Lung (tissue), 17 donors: ENCODE measurements at places on chromosomes 2 and 18.

DNA sequence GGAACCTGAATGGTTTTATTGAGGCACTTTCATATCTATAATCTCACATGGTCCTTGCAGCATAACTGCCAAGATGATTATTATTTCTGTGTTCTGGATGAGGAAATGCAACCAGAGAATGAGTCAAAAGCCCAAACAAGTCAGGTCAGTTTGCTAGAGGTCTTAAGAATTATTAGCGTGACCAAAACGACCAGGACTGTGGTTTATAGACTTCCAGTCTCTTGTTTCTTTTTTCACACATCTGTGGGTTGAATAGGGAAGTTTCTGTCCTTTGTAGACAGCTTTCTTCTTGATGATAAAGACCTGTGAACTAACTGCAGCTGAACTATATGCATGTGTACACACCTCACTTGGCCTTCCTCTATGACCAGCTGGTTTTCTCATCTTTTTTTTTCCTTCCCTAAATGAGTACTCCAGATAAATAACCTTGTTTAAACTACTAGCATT, 13.9 kb downstream of the ADAM23 start:
- no peak for DNase-seq

GRCh38 chr18:39962546-39962945, 1992.5 kb upstream of the PIK3C3 start:
- no peak for DNase-seq

- DNase-seq: peak; percentile 70
These were observed 39.1 kb downstream of the FBXO11 start for GRCh38 chr2:47867205-47867604.

GRCh38 chr2:11574176-11575046, 40.6 kb downstream of the GREB1 start:
- no peak for DNase-seq

DNA sequence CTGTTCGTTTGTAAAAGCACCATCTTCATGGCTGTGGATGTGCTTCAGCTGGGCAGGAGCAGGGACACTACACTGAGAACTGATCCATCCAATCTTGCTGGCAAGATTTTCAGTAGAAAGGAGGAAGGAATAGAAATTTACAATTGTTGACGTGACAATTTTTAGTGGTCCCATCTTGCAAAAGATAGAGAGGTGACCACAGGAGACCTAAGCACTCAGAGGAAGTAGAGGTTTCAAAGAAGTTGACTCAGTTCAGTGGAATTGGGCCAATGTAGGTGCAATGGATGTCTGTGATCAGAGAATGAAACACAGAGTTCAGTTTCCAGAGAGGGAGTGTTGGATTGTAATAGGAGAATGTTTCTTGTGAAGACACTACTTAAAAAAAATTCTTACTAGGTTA, 1.4 kb downstream of the UGT1A5 start:
- no peak for DNase-seq

GRCh38 chr18:79695269-79695668, 15.7 kb downstream of the CTDP1 start:
- no peak for DNase-seq

DNA sequence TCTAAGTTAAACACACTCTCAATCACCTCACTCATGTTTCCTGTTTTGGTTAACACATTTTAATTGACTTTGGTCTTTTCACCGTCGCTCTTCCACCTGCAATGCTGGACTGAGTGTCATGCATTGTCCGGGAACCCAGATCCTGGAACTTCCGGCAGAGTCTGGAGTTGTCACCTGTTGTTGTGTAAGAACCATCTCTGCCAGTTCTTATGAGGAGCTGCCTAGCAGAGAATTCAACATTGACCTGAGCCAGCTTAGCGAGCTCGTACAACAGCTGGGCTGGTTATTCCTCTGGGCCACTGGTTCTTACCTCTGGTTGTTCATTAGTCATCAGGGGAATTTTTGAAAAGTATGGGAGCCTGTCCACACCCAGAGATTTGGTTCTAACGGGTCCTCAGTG, 75.7 kb downstream of the BCL2L11 start:
- no peak for DNase-seq

- DNase-seq: no peak
These were observed 45.3 kb downstream of the ADCYAP1 start for GRCh38 chr18:949724-950631.

GRCh38 chr2:172672114-172672513, 63.5 kb upstream of the RAPGEF4 start:
- DNase-seq: no peak

DNA sequence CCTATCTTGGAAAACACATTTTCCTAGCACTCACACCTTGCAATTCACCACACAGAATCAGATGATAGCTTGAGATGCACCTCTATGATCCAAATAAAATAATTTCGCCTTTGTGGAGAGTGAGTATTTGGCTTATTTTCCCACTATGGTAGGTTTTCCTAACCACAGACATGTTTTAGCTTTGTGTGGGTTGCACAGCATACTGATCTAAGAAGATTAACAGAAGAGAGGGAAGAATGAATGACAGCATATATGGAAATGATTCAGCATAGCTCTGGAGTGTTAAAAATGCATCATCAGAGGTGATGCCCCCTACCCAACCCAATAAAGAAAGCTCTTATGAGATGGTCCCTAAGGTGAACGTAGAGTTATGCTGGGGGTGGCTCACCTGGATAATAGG, 72.5 kb downstream of the GCA start:
- no peak for DNase-seq

- no peak for DNase-seq
These were observed 295.5 kb downstream of the EPHA4 start for GRCh38 chr2:221276601-221277000.

GRCh38 chr2:205161156-205161839, 521.0 kb upstream of the NRP2 start:
- no peak for DNase-seq

- DNase-seq: no peak
These were observed 111.1 kb downstream of the KLHL14 start for GRCh38 chr18:32661486-32662299.

DNA sequence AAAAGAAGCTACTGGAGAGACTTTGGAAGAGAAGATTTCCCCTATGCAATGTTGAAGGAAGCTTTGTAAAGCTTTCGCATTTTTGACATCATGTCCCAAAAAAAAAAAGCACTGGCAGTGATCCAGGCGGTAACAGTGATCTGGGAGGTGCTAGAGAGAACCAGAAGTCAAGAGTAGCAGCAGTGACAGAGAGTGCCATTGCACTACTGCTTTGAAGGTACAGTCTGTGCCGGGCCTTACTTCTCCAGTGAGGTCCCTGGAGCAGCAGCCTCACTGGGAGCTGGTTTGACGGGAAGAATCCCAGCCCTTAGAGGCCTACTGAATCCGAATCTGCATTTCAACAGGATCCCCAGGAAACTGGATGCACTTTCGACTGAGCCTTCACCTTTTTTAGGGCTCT, 50.9 kb upstream of the ATL2 start:
- DNase-seq: peak; percentile 63

GRCh38 chr2:14388724-14389123, 243.8 kb upstream of the LRATD1 start:
- DNase-seq: no peak

GRCh38 chr2:199409759-199410529, 47.8 kb downstream of the SATB2 start:
- no peak for DNase-seq

DNA sequence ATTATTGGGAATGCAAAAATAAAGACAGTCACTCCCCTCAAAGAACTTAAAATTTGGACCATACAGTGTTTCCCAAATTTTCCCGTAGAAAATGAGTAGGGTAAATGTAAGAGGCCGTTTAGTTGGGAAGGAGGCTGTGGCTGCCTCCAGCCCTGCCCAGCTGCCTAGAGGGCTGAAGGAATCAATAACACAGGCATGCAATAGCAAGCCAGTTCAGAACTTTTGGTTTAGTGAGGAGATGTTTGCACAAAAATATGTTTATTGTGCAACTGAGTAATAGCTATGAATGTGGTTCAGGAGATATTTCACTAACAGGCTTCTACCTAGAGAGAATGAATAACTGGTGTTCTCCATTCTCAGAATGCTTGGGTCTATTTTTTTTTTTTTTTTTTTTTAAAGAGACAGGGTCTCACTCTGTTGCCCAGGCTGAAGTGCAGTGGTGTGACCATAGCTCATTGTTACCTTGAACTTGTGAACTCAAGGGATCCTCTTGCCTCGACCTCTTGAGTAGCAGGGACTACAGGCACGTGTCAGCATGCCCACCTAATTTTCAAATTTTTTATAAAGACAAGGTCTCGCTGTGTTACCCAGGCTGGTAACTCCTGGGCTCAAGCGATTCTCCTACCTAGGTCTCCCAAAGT, 23.6 kb downstream of the UGP2 start:
- no peak for DNase-seq

GRCh38 chr18:25853691-25854433, 236.6 kb downstream of the SS18 start:
- no peak for DNase-seq

- DNase-seq: no peak
These were observed 25.7 kb upstream of the ID2 start for GRCh38 chr2:8656160-8656641.

DNA sequence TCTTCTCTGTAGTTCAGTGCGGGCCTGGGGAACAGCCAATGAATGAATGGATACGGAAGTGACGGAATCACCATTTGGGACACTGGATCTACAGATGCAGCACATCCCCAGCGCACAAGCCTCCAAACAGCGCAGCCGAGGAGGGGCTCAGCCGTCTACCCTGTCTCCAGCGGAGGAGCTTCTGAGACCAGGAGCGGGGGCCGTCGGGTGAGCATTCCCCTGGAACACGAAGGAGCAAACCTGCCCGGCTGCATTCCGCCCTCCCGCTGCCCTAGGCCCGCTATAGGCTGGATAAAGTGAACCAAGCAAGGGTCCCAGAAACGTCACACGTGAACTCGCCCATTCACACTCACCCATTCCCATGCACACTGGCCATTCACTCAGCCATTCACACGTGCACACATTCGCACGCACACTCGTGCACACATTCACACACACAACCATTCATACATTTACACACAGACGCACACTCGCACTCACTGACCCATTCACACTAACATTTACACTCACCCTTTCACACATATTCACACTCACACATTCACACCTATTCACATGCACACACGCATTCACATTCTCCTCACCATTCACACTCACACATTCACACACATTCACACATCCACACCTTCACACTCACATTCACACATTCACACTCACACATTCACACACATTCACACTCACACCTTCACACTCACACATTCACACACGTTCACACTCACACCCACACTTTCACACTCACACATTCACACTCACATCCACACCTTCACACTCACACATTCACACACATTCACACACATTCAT, 63.4 kb downstream of the BIN1 start:
- peak; percentile 65 for DNase-seq

DNA sequence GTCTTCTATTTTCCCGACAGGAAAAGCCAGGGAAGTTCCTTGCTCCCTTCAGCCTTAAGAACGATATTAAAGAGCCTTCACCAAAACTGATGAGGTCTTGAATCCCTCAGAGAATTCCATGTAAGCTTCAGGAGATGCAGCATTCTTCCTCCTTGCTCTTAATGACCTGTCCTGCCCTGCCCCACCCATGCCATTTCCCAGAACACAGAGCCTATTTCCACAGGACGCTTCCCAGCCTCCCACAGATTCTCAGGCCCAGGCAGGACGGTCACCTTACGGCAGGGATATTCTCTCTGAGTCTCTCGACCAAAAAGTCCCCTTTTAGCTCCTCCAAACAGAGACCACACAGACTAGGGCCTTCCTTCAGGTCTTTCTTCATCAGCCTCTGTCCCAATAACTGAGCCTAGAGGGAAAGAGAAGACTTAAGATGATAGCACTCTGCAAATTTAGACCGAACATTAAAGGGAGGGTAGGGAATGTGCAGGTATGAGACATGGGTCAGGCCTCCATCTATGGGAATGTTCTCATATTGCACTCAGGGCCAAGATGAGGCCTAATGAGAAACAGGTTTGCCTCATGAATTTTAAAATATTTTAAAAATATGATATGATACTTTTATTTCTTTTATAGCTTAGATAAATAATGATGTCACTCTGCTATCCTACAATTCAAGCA, 62.1 kb downstream of the COBLL1 start:
- no peak for DNase-seq

DNA sequence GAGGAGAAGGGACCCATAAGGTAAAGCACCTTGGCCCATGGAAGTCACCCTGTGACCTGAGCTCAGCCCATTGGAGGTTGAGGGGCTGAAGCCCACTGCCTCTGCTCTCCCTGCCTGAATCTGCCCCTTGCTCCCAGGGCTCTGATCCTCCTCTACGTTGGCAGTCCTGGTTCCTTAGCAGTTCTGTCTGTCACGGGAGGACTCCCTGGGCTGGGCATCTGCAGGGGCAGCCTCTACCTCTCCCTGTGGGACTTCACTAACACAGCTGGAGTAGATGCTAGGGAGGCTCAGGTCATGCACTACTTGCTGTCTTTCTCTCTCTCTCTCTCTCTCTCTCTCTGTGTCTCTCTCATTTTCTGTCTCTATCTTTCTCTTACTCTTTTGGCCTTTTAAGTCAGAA, 8.7 kb downstream of the GYPC start:
- no peak for DNase-seq

DNA sequence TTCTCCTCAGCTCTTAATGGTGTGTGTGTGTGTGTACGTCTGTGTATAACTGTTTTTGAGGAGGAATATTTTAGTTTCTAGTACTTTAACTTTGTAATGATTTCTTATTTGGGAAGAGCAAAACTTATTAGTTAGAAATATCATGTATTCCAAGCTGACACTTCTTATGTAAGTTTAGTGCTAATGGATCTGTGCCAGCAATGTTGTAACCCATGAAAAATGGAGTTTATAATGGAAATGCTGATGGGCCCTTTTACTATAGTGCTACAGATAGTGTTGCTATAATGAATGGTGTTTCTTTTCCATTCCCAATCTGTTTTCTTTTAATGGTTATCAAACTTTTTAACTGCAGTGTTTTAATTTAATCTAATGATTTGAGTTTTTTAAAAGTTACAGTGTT, 49.8 kb upstream of the OTX1 start:
- DNase-seq: peak; percentile 79

GRCh38 chr2:195813421-195813820, 156.4 kb downstream of the SLC39A10 start:
- DNase-seq: peak; percentile 95

DNA sequence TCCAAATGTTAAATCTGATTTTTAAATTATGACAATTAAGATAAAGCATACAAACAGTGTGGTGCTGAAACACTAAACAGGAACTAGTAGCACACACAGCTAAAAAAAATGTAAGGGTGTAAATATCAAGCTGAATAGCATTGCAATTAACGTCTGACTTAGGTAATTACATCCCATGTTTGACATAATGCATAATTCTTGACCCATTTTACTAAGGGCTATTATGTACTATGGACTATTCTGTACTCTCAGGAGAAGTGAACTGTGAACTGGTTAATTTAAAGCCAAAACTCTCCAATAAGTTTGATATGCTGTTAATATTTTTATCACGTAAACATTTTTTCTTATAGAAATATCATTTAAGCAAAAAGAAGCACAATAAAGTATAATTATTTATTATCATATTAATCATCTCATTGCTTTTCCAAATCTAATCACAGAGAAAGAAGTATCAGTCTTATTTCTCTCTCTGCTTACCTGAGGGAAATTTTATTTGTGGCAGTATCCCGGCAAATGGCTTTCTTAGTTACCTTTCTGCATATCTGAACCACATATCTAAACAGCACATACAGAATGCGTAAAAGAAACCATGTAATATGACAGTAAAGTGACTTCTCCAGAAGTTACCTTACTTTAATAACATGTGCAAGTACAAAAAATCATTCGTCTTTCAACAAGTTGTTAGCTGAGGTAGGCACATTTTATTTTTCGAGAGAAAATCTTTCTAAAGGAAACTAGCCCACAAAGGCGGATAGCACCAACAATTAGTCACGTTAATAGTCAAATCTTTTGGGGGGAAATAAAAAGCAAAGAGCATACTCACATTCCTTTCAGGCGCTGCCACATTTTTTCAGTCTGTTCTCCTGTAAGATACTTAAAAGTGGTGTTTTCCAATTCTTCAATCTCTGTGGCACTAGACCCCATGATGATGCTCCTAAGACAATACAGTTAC, 94.9 kb upstream of the PDE1A start:
- DNase-seq: no peak
